Activated T-cell treated with anti-CD3 and anti-CD28 coated beads, Interleukin-2, amount 50 U/mL, for 4 hours (primary cell): ENCODE measurements at places on chromosomes 3 and 15. TPM values are rescaled to one million over a fixed set of nuclear protein-coding genes. Genes with fewer than 3 reads are reported as not detected.

GRCh38 chr3:157087780-157088600, 72.0 kb downstream of the CCNL1 start:
- no peak for DNase-seq

GRCh38 chr15:67240235-67241131, 14.0 kb downstream of the AAGAB start:
- DNase-seq: peak; percentile 9

- DNase-seq: no peak
Observed at GRCh38 chr3:112734171-112734570, 93.2 kb upstream of the CCDC80 start.

GRCh38 chr3:154819491-154819890, 260.6 kb upstream of the MME start:
- DNase-seq: no peak

DNA sequence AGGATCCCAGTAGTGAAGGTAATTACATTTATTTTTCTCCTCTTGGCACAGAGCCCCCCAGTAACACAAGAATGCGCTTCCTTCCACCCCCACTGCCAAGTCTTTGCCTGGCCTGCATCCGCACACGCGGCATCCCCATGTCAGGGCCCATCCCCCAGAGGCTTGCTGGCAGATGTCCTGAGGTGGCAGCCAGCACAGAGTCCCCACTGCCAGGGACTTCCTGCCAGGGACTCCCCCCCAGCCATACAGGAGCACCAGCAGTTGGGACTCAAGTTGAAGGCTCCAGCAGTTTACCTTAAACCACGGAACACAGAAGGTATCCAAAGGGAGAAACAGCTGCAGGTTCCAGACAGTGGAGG, 41.0 kb downstream of the MEGF11 start:
- DNase-seq: no peak

DNA sequence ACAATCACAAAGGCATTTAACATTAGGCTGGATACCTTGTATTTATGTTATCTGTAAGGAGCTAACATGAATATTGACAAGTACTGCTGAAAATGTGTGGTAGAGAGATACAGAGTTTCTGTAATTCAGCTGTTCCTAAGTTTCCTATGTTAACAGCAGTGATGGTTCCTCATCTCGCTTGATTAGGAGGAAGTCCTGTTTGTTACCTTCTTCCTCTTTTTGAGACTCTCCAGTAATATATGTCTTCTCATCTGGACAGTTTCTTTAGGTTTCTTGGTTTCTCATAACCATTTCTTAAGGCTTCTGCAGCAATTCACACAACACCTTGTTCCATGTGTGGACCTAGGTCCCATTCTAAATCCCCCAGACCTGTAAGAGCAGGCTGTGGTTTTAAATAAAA, 11.4 kb upstream of the PEX5L start:
- no peak for DNase-seq

DNA sequence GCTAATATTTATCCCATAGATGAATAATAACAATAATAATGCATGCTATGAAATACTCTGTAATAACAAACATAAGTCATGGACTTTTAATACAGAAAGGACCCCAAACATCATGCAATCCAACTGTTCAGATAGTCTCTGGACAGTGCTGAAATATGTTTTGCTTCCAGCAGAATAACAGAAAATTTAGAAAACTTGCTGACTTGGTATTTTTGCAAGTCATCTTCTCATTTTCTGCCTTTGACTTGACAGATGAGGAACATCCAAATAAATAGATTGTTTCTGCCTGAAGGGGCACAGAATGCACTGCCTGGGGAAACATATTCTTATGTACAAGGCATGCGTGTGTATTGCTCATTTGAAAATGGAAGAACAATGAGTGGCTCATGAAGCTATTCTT, 442.4 kb upstream of the GRM7 start:
- no peak for DNase-seq

GRCh38 chr3:43326891-43327581, 40.7 kb downstream of the SNRK start:
- no peak for DNase-seq

GRCh38 chr15:62938825-62939224, 103.7 kb upstream of the TPM1 start:
- DNase-seq: no peak

GRCh38 chr3:43290956-43291355, 4.6 kb downstream of the SNRK start:
- no peak for DNase-seq

DNA sequence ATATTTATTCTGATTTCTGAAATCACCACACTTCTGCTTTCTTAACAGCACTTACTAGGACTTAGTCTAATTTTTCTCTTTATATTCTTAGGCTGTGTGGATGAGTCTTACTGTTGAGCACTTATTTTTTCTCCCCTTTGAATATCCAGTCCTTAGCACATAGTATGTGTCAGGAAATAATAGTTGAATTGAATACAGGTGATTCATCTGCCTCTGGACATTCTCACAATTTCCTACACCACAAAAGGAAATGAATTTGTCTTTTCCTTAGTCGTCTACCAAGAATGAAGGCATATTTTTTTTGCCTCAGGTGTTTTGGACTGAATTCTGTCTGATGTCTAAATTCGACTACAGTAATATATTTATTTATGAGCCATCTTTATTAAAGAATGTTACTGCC, 204.2 kb downstream of the GHSR start:
- no peak for DNase-seq

- no peak for DNase-seq
Observed at GRCh38 chr3:193271101-193271840, 30.2 kb downstream of the PLAAT1 start.

DNA sequence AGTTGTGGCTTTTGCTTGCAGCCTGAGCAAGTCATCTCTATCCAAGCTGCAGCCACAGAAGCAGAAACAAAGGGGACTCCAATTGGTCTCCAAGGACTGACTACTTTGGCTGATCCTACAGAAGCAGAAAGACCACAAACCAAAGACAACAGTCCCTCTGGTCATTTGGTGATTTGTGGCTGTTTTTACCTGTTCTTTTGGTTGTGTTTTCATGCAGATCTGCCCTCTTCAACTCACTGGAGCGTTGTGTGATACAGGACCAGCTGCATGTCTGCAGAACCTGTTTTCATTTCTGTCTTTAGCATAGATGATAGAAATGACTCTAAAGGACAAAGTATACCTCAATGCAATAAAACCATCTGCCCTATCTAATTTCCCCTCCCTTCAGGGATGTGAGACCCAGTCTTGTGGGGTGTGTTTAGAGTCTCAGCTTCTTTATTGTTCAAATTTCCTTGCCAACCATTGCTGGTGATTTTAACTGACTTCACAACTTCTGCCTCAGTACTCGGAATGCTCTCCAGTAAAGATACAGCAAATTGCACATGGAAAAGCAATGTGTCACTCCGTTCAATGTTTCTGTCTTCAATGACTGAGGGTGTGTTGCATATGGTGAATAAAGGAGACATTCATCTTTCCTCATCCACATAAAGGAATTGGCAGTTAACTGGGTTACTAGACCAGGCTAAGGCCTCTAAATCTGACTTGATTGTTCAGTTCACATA, 48.9 kb upstream of the SLC7A14 start:
- DNase-seq: no peak

DNA sequence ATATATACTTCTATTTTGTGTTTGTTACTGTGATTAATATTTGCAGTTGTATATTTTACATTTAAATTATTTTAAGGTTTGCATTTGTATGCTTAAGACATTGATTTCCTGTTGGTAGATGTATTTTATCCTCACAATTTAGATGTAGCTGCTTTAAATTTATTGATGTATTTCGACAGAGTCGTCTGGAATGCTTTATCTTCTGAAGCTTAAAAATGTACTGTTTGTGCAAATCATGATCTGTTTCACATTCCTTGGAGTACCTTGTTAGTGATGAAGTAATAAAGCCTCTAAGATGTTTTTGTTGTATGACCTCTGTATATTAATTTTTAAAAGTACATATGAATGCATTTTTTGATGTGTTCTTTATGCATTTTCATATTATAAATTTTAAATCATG, 1.9 kb downstream of the CHD2 start:
- DNase-seq: no peak

- no peak for DNase-seq
Observed at GRCh38 chr15:58947179-58947578, 13.7 kb upstream of the SLTM start.

- no peak for DNase-seq
Observed at GRCh38 chr3:178583963-178584575, 47.8 kb downstream of the KCNMB2 start.

DNA sequence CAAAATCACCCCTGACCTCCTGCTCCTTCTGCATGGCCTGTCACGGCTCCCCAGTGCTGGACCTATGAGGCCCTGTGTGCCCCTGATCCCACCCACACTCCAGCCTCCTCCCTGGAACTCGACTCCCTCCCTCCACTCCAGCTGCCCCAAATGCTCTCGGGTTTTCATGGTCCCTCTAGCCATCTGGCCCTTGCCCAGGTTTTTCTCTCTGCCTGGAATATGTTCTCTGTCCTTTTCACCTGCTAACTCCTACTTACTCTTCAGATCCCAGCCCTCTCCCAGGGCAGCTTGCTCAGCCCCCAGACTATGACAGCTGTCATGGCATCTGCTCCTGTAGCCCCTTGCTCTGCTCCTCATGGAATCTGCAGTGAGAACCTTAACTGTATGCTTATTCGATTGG, 30.3 kb downstream of the DUSP7 start:
- DNase-seq: no peak

- no peak for DNase-seq
Observed at GRCh38 chr3:9600597-9600996, 47.0 kb upstream of the LHFPL4 start.

- no peak for DNase-seq
Observed at GRCh38 chr3:110381992-110382391, 689.6 kb upstream of the NECTIN3 start.

DNA sequence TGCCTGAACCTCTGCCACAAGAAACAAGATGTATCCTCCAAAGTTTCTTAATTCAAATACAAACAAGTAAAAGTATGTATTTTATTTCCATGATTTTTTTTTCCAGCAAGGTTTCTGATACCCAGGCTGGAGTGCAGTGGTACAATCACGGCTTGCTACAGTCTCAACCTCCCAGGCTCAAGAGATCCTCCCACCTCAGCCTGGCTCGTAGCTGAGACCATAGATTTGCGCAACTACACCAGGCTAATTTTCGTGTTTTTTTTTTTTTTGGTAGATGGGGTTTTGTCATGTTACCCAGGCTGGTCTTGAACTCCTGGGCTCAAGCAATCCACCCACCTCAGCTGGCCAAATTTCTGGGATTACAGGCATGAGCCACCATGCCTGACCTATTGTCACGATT, 12.2 kb upstream of the VEPH1 start:
- DNase-seq: no peak

DNA sequence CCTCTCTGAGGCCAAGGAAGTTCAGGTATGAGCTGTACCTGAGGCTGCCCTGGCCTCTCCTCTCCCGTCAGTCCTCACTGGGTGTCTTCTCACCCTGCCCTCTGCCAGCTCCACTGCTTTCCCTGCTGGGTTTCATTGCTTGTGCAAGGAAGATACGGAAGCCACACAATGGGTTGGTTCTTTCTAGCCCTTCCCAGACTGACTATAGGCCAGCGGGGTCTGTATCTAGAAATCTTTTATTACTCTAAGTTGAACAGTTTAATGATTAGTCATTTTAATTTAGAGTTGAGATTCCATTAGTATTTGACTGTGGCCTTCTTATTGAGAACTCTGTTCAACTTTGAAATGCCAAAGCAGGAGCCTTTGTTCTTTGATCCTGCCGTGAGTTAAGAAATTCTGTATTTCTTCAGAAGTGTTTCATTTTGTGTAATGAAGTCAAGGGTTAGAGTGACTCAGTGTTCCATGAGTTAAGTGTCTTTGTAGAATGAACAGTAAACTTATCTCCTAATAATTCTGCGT, 16.2 kb downstream of the C3orf62 start:
- no peak for DNase-seq

DNA sequence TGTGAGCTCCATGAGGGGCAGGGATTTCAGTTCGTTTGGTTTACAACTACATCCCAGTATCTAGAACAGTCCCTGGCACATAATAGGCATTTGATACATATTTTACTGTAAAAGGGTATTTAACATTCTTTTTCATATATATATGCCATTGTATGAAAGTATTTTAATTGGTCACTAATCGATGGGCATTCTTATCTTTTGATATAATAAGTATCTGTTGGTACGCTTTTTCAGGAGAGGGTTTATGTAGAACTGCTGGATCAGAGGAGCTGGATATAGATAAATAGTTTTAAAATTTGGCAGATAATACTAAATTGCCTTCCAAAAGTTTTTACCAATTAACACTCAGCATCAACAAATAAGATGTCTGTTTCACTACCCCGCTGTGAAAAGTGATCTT, 978 bp upstream of the RSL24D1 start:
- no peak for DNase-seq

The TERC gene
- total RNA-seq: 38.7 TPM

The INTS14 gene
- total RNA-seq: 64.4 TPM

The DUOXA2 gene
- not detected for total RNA-seq

The CADPS gene
- not detected for total RNA-seq

The ATP10A gene
- 27.0 TPM for total RNA-seq

The MEIS2 gene
- 0.20 TPM for total RNA-seq

The PPARG gene
- 0.83 TPM for total RNA-seq

The CACNA2D3 gene
- total RNA-seq: not detected

The REC114 gene
- total RNA-seq: not detected

The TMCO5A gene
- not detected for total RNA-seq

The ITGA11 gene
- total RNA-seq: 0.05 TPM

The ZNF197 gene
- total RNA-seq: 7.6 TPM

The TRAIP gene
- 19.1 TPM for total RNA-seq

The SGO1 gene
- total RNA-seq: 7.7 TPM

The OR4F15 gene
- total RNA-seq: not detected
